MCF 10A (cell line): ENCODE measurements at places on chromosomes 3 and 15. TPM values are rescaled to one million over a fixed set of nuclear protein-coding genes. Genes with fewer than 3 reads are reported as not detected.

- peak; percentile 93 for DNase-seq
These were observed 90.7 kb downstream of the IGF2BP2 start for GRCh38 chr3:185733980-185734724.

GRCh38 chr3:113286524-113286923 is 75.2 kb downstream of the BOC start:
- DNase-seq = no peak

DNA sequence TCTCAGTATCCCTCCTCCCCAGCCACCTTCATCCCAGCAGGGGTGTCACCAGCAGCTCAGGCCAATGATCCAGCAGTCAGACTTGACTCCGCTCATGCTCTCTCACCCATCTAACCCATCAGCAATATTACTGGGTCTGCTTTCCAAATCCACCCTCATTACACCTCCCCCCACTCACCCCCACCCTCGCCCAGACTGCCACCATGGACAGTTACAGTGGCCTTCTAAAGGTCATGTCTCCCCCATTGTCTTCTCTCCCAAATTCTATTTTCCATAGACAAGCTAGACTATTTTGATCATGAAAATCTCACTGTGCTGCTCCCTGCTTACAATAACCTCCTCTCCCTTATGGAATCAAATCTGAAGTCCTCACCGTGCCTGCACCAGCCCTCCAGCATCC is 156.0 kb downstream of the TJP1 start:
- DNase-seq = no peak

DNA sequence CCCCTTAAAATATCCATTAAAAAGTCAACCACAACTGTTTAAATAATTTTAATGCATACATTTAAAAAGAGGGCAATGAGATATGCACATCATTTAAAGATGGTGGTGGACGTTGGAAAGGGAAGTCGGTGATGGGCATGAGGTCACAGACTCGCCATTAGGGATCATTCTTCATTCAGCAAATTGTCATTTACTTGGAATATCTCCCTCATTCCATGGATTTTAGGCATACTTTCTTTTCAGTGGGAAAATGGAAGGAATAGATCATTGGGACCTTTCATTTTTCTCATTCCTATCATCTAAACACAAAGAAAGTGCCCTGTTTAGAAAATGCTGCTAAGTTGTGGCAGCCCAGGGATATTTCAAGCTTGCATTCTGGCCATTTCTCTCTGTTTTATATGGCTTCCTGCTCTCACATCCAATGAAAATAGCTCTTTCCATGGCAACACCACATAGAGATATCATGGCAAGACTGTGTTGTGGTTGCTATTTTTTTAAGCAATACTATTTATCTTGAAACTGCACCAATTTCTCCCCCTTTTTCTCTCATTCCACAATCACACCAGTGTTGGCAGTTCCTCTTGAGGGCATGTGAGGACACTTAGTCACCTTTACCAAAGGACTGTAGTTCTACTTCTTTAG is 40.7 kb upstream of the LMCD1 start:
- peak; percentile 45 for DNase-seq

GRCh38 chr3:128324911-128325592 is 141.6 kb downstream of the DNAJB8 start:
- no peak for DNase-seq

GRCh38 chr3:134274571-134274970 is 23.9 kb upstream of the RYK start:
- DNase-seq = no peak

DNA sequence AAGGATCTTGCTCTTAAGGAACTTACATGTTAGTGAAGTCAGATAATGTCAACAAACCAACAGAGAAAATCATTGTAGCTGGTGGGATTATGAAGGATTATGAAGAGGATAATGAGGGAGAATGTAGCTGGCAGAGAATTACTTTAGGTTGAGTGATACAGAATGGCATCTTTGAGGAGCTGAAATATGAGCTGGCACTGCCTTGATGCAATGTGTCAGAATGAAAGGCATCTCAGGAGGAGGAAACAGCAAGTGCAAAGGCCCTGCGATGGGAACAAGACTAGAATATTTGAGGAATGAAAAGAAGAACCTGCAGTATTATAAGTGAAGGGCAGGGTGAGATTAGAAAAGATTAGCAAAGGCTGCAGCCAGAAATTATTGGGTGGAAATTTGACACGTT is 237.2 kb upstream of the ADAMTS9 start:
- DNase-seq = no peak

DNA sequence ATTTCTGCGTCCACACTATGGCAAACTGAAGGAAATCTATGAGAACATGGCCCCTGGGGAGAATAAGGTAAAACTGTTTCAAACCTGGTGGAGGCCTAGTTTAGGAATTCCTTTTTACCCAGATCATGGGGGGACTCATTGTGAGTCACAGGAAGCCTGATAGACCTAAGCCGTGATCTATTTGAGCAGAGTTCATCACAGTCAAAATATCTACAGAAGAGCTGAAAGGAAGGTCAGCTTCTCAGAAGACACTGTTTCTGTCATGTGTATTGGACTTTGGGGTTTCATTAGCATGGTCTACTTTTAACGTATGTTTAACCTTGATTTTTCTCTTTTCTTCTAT is 1.3 kb downstream of the PSMD2 start:
- DNase-seq = peak; percentile 13

- DNase-seq = no peak
These were observed 383.4 kb upstream of the MEIS2 start for GRCh38 chr15:37483779-37484178.

GRCh38 chr3:171353423-171353822 is 106.8 kb downstream of the TNIK start:
- DNase-seq = peak; percentile 66

DNA sequence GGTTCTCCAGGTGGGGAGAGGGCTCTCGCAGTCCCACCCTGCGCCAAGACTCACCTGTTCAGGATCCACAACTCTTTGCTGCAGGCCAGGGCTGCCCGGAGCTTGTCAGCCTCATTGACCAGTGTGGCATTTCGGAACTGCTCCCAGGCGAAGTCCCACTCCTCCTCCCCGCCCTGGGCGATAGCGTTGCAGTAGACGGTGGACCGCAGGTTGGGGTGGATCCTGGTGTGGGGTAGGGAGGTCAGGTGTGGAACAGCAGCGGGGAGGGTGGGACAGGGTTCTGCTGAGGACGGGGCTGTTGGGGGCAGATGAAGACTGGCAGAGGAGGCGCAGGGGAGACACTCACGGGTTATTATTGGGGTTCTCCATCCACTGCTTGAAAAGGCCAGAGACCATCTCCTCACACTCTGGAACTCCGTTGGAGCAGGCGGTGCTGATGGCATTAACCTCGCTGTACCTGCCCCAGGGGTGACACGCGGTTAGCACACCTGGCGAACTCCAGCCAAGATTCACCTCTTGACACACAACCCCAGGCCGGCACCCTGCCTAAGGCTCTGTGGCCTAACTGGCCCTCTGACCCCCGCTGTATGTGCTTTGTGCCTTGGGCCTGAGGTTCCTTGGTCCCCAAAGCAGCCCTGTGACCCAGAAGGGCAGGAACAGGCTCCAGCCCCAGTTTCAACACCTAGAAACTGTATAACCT is 16.1 kb downstream of the MESP2 start:
- DNase-seq = no peak

GPR171 gene
- not detected in 2 replicates for total RNA-seq

TM4SF18 gene
- total RNA-seq = not detected in 2 replicates

CHRNA7 gene
- 0.20 and 0.23 TPM in 2 replicates for total RNA-seq

SUSD5 gene
- total RNA-seq = 3.4 and 3.8 TPM in 2 replicates
